ENCODE measurements at places on chromosomes 12 and 14.

GRCh38 chr14:50871914-50872732, at the start of gene ABHD12B:
Gene ABHD12B (plus strand): TSS chr14:50872053. CDS start chr14:50872175, 122 bp downstream.
- no peak for DNase-seq

- no peak for DNase-seq
Measured at GRCh38 chr12:109433618-109434017, 43.5 kb downstream of the KCTD10 start.

DNA sequence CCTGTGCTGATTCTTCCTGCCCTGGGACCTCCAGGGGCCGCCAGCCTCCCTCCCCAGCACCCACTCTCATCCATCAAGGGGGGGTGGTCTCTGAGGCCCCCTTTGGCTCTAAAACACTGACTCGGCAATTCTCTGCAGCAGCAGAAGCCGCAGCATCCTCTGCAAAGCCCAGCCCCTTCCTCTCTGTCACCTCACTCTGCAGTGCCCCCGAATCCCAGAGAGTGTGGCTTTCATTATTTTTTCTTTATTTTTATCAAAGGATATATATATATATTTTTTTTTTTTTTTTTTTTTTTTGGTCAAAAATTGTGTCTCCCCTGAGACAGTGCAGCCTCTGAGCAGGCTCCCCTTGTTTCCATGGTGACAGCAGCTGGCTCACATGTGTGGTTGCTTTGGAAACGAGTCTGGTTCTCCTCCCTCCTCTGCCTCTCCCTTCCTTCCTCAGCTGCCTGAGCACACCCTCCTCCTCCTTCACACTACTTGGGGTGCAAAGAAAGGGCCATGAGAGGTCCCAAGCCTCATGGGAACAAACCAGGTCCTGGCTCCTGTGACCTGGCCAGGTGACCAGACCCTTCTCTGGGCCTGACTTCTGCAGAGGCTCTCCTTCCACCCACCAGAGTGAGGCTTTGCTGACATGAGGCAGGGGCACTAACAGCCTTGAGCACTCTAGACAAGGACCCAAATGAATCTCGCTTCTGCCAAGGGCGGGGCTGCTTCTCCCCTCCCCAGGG, 100.5 kb downstream of the LRRC74A start:
- DNase-seq, result no peak

DNA sequence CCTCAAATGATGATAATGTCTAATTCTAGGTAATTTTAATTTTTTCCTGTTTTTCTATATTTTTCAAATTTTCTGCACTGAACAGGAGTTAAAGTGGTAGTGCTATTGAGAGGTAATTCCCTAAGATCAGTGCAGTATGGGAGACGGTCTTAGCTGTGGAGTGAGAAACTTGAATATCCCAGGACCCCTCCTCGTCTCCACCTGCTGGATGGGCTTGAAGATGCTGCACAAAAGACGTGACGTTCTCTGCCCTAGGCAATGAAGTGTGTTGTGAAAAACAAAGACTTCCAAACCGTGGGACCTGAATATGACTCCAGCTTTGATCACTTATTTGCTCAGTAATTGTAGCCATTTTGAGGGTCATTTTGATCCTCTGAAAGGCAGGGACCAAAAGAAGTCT, 298.1 kb downstream of the VRK1 start:
- no peak for DNase-seq

GRCh38 chr12:6032726-6033125, 87.7 kb upstream of the ANO2 start:
- no peak for DNase-seq

DNA sequence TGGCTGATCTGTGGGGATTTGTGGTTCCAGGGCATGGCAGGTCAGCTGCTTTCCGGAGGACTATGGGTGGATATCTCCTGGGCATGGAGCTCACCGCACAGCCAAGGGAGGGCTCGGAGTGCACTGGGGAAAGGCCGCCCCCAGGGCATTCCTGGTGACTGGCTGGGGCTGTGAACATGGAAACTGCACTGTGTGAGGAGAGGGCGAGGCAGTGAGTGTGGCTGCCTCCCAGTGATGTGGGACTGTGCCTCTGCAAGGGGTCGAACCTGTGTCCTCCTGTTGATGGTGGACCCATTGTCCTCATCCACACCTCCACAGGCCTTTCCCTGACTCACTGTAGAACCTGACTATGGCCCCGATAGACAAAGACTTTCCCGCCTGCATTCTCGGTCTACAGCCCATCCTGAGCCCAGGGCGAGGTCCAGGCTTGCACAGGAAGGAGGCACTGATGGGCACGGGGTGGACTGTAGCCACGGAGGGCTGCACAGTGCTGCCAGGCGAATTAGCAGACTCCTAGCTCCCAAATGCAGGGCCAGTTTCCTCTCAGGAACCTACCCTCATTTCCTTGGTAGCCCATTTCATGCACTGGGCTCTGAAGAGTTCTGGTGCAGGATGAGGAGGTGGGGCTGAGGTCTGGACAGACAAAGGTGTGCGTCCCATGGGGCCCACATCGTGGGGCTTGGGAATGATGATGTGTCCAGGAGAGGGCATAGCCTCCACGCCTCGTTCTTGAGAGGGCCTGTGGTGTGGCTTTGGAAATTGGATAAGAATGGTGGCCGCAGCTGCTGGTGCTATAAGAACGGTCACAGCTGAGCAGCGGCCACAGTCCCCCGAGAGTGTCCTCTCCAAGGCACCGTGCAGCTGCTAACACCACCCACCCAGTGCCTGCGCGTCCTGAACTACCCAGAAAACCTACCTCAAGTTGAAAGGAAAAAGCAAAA, 415.1 kb downstream of the TMEM121 start:
- DNase-seq, result no peak

DNA sequence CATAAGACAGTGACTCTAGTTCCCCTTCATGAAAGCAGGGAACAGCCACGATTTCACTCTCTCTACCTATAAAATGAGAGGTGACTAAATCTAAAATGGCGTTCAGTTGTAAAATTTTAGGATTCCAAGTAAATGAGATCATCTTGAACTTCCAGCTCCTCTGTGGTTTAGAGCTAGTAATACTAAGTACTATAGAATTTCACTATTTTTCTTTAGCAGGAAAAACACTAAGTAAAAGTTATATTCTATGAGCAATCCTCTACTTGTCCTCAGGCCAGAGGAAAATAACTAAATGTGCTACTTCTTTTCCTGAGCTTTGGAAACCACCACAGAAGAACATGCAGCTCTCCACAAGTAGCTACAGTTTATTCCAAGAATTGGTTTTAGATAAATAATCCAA, 55.6 kb downstream of the NIN start:
- no peak for DNase-seq

- no peak for DNase-seq
Measured at GRCh38 chr12:8781381-8782127, 40.9 kb upstream of the A2ML1 start.

GRCh38 chr12:69682110-69682755, 16.9 kb downstream of the BEST3 start:
- DNase-seq, result no peak

DNA sequence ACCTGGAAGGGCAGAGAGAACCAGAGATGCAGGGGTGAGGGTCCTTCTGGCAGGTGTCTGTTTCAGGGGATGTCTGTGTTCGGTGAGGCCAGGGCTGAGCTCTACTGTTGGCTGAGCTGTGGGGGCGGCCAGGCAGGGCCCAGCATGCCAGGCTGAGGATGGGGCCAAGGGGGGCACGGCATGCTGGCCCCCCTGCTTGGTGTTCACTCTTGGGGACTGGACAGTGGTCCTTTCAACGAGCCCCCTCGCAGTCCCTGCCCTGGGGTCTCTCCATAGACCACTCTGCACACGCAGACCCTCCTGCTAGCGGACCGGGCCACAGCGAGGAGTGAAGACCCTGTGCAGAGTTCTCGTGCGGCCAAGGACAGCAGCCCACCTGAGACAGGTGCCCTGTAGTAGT, 56.3 kb downstream of the KIF26A start:
- DNase-seq, result no peak

DNA sequence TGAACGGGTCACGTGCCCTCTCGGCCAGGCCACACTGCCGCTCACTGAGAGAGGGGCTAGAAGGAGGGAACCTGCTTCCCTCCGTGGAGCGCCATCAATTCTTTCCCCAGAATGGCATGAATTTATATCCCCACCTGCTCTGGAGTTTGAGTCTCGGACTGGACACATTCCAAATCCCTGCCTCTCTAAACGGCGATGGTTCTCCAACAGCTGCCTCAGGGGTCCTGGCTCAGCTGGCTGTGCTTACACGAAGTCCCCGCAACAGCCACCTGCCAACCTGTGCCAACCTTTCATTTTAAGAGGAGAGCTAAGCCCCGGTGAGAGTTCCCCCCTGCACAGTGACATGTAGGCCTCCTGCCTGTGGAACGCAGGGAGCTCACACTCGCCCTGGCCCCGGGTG, 73.2 kb downstream of the RIMBP2 start:
- no peak for DNase-seq

GRCh38 chr12:111453071-111453989, 47.6 kb downstream of the SH2B3 start:
- no peak for DNase-seq

GRCh38 chr14:102909911-102910310, 12.6 kb upstream of the AMN start:
- DNase-seq, result no peak

DNA sequence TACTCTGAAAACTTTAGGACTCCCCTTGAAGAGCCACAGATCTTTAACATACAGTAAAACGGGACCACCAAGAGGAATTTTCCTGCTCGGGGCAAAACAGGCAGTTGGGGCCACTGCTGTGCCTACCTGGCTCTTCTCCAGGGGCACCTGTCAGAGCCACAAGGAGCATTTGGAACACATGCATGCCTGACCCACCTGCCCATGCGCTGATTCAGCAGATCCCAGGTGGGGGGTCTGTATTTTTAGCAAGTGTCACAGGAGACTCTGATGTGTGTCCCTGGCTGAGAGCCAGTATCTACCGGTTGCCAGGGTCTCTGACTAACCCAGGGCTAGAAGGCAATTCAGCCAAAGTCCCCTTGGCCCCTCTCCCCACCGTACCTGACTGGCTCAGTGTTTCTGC, 6.5 kb downstream of the CTDSP2 start:
- no peak for DNase-seq

DNA sequence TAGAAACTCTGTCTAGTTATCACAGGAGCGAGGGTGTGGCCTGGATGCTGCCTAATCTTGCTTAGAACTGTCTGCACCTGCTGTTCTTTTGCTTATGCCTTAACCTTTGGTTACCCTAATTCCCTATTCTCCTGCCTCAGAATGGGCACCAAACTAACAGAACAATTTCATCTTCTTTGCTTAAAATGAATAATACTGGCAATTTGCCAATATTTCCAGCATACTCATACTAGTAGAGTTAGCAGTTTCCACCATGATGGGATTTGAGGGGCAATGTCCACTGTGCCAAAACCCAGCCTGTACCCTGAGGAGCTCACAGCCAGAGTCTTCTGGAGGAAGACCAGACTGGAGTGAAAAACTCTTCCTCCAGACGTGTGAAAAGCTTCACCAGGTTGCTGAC, 136.4 kb downstream of the RPS29 start:
- no peak for DNase-seq

DNA sequence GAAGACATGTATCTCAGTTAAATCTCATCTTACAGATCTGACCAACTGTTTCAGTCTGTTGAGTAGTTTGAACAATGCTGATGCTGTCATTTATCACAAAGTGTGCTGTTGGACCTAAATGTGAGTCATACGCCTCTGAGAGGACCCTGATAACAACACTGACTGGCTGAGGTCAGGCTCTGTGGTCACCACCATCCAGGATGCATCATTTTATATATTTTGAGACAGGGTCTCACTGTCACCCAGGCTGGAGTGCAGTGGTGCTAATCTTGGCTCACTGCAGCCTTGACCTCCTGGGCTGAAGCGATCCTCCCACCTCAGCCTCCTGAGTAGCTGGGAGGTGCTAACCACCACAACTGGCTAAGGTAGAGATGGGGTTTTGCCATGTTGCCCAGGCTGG, 181.0 kb upstream of the RGS6 start:
- no peak for DNase-seq

GRCh38 chr12:99201906-99202645, 445.5 kb upstream of the GARIN6 start:
- no peak for DNase-seq

GRCh38 chr14:88421286-88421685, 35.8 kb downstream of the SPATA7 start:
- no peak for DNase-seq

DNA sequence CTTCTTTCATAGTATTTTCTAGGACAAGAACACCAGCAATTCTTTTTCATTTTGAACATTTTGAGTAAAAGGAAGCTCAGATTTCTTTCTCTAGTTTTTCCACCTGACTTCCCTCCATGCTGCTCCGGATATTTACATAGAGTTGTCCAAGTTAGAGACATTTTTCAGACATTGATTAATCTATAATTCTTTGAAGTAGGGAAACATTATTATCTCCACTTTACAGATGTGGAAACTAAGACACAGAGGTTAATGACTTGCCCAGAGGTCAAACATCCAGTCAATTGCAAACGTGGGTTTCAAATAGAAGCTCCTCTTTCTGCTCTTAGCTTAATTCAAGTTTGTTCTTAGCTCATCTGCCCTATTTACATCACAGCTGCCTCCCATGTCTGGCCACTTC, 138.3 kb downstream of the EGLN3 start:
- no peak for DNase-seq

DNA sequence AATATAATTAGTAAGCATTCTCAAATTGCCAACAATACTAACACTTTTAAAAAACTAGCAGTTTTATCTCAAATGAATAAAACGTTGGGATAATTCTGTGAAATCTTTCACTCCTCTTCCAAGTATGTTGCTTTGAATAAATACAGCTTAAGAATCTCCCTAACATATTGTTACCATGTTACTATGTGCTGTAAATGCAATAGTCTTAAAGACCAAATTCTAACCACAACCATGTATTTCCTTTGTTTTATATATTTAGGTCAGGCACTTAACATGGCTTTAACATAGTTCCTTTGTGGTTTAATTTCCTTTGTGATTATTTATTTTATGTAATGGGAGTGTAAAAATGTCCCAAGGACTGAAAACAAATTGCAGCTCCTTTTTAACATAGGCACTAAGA, 33.9 kb upstream of the CCDC91 start:
- no peak for DNase-seq

- no peak for DNase-seq
Measured at GRCh38 chr12:5140190-5140589, 96.5 kb downstream of the KCNA5 start.

DNA sequence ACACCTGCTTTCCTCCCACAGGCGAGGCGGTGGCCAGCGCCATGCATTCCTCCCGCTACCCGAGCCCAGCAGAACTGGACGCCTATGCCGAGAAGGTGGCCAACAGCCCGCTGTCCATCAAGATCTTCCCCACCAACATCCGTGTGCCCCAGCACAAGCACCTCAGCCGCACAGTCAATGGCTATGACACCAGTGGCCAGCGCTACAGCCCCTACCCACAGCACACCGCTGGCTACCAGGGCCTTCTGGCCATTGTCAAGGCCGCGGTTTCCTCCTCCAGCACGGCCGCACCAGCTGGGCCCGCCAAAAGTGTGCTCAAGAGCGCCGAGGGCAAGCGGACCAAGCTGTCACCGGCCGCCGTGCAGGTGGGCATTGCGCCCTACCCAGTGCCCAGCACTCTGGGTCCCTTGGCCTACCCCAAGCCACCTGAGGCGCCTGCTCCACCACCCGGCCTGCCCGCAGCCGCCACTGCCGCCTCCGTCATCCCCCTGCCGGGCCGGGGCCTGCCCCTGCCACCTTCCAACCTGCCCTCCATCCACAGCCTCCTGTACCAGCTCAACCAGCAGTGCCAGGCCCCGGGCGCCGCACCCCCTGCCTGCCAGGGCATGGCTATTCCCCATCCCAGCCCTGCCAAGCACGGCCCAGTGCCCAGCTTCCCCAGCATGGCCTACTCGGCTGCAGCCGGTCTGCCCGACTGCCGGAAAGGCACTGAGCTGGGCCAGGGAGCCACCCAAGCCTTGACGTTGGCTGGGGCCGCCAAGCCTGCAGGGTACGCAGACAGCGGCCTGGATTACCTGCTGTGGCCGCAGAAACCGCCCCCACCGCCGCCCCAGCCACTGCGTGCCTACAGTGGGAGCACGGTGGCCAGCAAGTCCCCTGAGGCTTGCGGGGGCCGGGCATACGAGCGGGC, 54.6 kb downstream of the FAM222A start:
- DNase-seq, result no peak

Measured in KG1 (cell line).